Neural crest cell (in vitro differentiated cells): ENCODE measurements at places on chromosomes 16 and 17.

DNA sequence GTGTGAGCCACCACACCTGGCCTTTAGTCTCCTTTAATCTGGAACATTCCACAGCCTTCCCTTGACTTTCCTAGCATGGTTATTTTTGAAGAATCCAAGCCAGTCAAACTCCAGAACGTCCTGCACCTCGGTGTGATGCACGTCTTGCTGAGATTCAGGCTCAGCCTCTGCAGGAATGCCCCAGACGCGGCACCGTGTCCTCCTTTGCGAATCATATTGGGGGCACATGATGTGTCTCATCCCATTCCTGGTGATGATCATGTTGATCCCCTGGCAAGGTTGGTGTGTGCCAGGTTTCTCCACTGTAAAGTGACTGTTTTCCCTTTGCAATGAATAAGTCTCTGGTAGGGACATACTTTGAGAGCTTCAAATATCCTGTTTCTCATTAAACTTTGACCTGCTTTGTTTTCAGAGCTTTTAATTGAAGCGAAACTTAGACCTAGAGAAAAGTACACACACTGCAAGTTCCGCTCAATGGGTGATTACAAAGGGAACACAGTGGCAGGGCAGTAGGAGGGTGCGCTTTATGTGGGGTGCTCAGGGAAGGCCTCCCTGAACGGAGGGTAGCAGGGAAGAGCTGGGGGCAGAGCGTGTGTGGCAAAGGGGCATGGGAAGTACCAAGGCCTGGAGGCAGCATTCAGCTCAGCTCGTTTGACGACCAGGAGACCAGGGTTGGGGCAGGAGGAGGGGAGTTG lies 9.6 kb upstream of the ATP2C2 start:
- H3K4me3 ChIP-seq, result peak overlapping the region; percentile 29
- peaks cover 3% of the 10 kb centered on the region for H3K27me3 ChIP-seq
- no peak for DNase-seq
- peaks cover 70% of the 10 kb centered on the region for H3K4me1 ChIP-seq
- no peaks in the 10 kb centered on the region for H3K36me3 ChIP-seq

GRCh38 chr17:34437188-34437587 lies 74.2 kb upstream of the CCL1 start:
- H3K36me3 ChIP-seq, result no peaks in the 10 kb centered on the region
- no peak overlapping the region for H3K27ac ChIP-seq
- H3K27me3 ChIP-seq, result peaks cover 48% of the 10 kb centered on the region
- peaks cover 2% of the 10 kb centered on the region for H3K4me1 ChIP-seq
- DNase-seq, result no peak
- no peak overlapping the region for H3K4me3 ChIP-seq

- no peak overlapping the region for H3K27ac ChIP-seq
- H3K27me3 ChIP-seq, result peaks cover 6% of the 10 kb centered on the region
- H3K4me3 ChIP-seq, result no peak overlapping the region
- H3K36me3 ChIP-seq, result no peaks in the 10 kb centered on the region
These were observed 55.7 kb downstream of the SOX9 start for GRCh38 chr17:72176516-72176851.

DNA sequence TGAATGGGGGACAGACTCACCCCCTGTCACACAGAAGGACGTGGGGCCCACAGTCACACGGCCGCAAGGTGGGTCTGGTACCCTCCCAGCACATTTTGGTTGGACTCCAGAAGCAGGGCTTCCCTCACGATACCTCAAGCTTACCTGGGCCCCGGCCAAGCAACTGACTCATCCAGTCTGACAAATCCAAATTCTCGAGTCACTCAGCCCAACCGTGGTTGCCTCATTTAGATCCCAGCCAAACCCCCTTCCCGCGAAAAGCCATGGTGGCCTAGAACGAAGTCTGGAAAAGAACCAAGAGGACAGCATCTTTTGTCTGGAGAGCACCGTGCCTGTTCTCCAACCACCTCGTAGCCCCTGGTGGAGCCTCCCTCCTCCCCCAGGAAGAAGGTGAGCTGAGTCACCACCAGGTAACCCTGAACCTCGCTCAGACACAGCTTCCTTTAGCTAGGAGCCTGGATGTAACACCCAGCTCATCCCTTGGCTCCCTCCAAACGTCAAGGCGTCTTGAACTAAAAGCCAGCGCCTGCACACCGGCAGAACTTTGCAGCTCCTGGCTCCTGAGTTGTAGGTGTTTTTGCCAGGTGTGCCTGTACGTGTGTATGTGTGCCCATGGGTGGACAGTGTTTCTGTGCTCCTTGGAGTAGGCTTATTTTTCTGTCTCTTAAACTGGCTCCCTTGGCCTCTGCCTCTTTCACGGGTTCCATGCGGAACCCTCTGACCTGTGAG lies 78.9 kb downstream of the CMIP start:
- no peaks in the 10 kb centered on the region for H3K27me3 ChIP-seq
- no peak overlapping the region for H3K4me3 ChIP-seq
- no peak for DNase-seq
- peaks cover 4% of the 10 kb centered on the region for H3K36me3 ChIP-seq

- no peak for DNase-seq
- H3K4me3 ChIP-seq, result peak overlapping the region; percentile 31
These were observed 20.9 kb downstream of the RPRML start for GRCh38 chr17:46958041-46958591.

DNA sequence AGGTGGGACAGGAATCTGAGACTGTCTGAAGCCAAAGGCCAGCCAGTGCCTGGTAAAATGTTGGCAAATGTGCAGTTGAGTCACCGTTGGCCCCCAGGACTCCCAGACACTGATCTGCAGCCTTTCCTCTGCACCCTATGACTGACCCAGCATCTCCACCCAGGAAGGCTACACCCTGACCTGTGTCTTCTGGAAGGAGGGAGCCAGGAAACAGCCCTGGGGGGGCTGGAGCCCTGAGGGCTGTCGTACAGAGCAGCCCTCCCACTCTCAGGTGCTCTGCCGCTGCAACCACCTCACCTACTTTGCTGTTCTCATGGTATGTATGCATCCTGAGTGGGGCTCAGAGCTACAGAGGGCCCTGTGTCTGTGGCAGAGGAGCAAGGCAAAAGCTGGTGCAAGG lies 24.0 kb downstream of the ADGRG5 start:
- no peak for DNase-seq
- H3K36me3 ChIP-seq, result peaks cover 2% of the 10 kb centered on the region
- H3K4me3 ChIP-seq, result no peak overlapping the region
- H3K27ac ChIP-seq, result no peak overlapping the region
- peaks cover 2% of the 10 kb centered on the region for H3K27me3 ChIP-seq
- H3K4me1 ChIP-seq, result no peaks in the 10 kb centered on the region

DNA sequence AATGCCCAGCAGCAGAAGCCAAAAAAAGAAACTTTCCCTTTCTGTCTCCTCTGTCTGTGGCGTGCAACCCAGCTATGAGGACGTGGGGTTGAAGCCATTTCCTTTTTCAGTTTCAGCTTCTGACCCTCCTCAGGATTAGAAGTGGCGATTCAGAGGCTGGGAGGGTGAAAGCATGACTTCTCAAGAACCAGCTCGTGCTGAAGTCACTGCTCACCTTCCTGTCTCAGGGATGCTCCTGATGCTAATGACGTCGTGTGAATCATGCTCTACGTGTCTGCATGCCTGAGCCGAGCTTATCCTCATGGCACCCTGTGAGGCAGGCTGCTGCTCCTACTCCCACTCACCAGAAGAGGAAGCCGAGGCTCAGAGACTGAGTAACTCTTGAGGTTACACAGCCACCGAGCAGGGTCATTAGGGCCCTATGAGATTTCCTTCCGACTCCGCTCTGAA lies 5.7 kb upstream of the LPO start:
- H3K27ac ChIP-seq, result no peak overlapping the region
- no peaks in the 10 kb centered on the region for H3K4me1 ChIP-seq
- peaks cover 75% of the 10 kb centered on the region for H3K27me3 ChIP-seq
- no peak overlapping the region for H3K4me3 ChIP-seq

GRCh38 chr16:1420111-1420539 lies 422 bp downstream of the UQCC4 start:
- peaks cover 14% of the 10 kb centered on the region for H3K4me1 ChIP-seq
- peak overlapping the region; percentile 99 for H3K4me3 ChIP-seq
- no peaks in the 10 kb centered on the region for H3K27me3 ChIP-seq
- H3K27ac ChIP-seq, result peak overlapping the region; percentile 75

GRCh38 chr16:50273888-50274325 lies 7.6 kb downstream of the ADCY7 start:
- no peak overlapping the region for H3K4me3 ChIP-seq
- no peaks in the 10 kb centered on the region for H3K36me3 ChIP-seq
- peaks cover 10% of the 10 kb centered on the region for H3K4me1 ChIP-seq
- no peaks in the 10 kb centered on the region for H3K27me3 ChIP-seq
- DNase-seq, result no peak
- H3K27ac ChIP-seq, result no peak overlapping the region

GRCh38 chr16:22313876-22314470 lies 16.8 kb downstream of the POLR3E start:
- H3K27ac ChIP-seq, result peak overlapping the region; percentile 19
- no peaks in the 10 kb centered on the region for H3K27me3 ChIP-seq
- H3K4me1 ChIP-seq, result no peaks in the 10 kb centered on the region
- peaks cover 12% of the 10 kb centered on the region for H3K36me3 ChIP-seq
- DNase-seq, result no peak
- no peak overlapping the region for H3K4me3 ChIP-seq

- H3K27ac ChIP-seq, result no peak overlapping the region
- no peaks in the 10 kb centered on the region for H3K36me3 ChIP-seq
- H3K27me3 ChIP-seq, result peaks cover 2% of the 10 kb centered on the region
- no peak for DNase-seq
- H3K4me1 ChIP-seq, result peaks cover 41% of the 10 kb centered on the region
These were observed 568.3 kb upstream of the ZFHX3 start for GRCh38 chr16:73616166-73616753.

DNA sequence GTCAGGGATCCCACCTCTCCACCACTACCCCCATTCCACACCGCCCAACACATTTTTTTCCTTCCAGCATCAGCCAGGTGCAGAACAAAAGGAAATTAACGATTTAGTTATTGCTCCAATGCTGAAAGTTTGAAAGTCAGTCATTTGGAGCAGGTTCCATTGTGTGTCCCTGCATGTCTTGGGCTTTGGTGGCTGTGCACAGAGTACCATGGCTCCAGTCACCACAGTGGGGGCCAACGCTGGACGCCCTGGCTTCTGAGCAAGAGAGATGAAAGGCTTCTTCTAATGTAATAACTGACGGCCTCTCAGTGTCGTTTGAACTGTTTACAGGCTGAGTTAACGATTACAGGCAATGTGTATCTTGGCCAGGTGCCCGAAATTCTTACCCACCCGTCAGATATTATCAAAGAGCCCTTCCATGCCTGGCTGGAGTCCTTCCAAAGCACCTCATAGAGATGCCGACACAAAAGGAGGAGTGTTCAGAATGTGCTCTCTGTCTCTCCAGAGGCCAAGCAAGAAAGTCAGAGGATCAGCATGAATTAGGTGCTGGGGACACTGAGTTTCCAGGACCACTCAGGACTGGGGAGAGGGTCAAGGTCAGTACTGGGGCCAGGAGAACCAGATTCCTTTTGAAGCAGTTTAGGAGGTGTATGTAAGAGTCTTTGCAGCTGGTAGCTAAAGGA lies 25.9 kb downstream of the RNF43 start:
- H3K4me1 ChIP-seq, result peaks cover 20% of the 10 kb centered on the region
- no peaks in the 10 kb centered on the region for H3K36me3 ChIP-seq
- no peak for DNase-seq
- no peak overlapping the region for H3K27ac ChIP-seq
- H3K27me3 ChIP-seq, result no peaks in the 10 kb centered on the region

DNA sequence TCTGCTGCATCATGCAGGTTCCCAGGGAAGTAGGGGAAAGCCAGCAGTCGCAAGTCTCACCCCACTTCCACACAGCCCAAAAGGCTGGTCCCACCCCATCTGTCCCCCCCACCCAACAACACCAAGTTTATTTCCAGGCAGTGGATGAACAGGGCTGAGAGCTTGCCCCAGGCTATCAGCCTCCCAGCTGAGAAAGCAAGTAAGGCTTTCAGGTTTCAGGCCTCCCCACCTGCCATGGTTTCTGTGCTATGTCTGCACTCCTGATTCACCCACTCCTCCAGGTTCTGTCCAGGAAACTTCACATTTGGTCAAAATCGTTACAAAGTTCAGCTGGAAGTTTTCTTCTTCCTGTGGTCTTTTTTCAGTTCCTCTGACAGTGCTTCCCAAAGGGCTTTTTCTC lies 97.5 kb upstream of the HS3ST3A1 start:
- no peak for DNase-seq
- no peak overlapping the region for H3K27ac ChIP-seq
- H3K4me3 ChIP-seq, result no peak overlapping the region
- H3K36me3 ChIP-seq, result peaks cover 7% of the 10 kb centered on the region

DNA sequence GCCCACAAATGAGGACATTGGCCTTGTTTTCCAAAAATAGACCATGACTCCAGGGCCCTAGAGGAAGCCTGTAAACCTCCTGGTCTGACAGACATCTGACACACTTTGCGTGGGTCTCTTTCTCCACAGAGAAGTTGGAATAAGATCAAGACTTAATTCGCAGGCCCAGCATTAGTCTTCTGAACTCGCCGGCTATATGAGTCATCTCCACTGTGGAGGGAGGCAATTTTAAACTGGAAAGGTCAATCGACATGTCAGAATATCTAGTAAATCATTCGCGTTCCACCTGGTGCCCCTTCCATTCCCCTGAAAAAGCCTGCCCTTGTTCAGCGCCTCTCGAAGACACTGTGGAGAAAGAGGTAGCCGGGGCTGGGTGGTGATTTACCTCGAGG lies 140.1 kb downstream of the CLEC16A start:
- no peak overlapping the region for H3K4me3 ChIP-seq
- no peak for DNase-seq
- peaks cover 20% of the 10 kb centered on the region for H3K4me1 ChIP-seq
- H3K27me3 ChIP-seq, result no peaks in the 10 kb centered on the region
- no peaks in the 10 kb centered on the region for H3K36me3 ChIP-seq

DNA sequence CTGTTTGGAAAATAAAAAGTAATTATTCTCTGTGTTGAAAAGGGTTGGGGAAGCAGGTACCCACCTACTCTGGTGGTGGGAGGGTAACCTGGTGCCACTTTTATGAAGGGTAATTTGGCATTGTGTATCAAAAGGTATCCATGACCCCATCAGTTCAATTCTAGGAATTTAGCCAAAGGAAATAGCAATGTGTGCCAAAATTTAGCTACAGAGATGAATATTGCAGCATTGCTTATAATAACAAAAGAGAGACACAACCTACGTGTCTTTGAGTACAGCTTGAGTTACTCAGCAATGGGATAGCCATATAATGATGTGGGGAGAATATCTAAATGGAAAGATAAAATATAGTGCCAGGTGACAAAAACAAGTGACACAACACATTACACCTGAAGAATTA lies 170.7 kb downstream of the NTN1 start:
- H3K27ac ChIP-seq, result no peak overlapping the region
- H3K36me3 ChIP-seq, result no peaks in the 10 kb centered on the region
- H3K4me3 ChIP-seq, result no peak overlapping the region
- peaks cover 30% of the 10 kb centered on the region for H3K4me1 ChIP-seq
- DNase-seq, result no peak

DNA sequence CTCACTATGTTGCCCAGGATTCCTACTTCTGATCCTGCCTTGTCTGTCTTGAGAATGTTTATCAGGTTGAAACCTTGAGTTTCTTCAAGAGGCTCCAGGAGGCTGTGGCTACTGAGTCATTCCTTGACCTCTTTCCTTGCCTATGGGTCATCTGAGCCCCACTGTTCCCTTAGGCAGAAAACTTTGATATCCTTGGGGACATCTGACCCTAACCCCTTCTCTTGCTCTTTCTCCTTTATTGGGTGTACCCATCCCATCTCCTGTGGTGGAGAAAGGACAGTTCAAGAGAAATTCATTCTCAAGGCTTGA lies 12.5 kb downstream of the ARL4D start:
- no peaks in the 10 kb centered on the region for H3K36me3 ChIP-seq
- H3K27me3 ChIP-seq, result peaks cover 2% of the 10 kb centered on the region
- H3K4me3 ChIP-seq, result no peak overlapping the region
- H3K27ac ChIP-seq, result no peak overlapping the region

- DNase-seq, result no peak
- peaks cover 3% of the 10 kb centered on the region for H3K36me3 ChIP-seq
- H3K27ac ChIP-seq, result no peak overlapping the region
- H3K4me3 ChIP-seq, result no peak overlapping the region
- peaks cover 6% of the 10 kb centered on the region for H3K4me1 ChIP-seq
These were observed 6.6 kb downstream of the ZNF319 start for GRCh38 chr16:57993897-57994296.
